Naive thymus-derived CD4-positive, alpha-beta T cell (primary cell): ENCODE measurements at places on chromosomes 16 and 17.

- DNase-seq, result no peak
Measured at GRCh38 chr16:76816475-76816874, 374.5 kb upstream of the MON1B start.

- DNase-seq, result no peak
Measured at GRCh38 chr16:81595629-81596292, 151.2 kb downstream of the CMIP start.

DNA sequence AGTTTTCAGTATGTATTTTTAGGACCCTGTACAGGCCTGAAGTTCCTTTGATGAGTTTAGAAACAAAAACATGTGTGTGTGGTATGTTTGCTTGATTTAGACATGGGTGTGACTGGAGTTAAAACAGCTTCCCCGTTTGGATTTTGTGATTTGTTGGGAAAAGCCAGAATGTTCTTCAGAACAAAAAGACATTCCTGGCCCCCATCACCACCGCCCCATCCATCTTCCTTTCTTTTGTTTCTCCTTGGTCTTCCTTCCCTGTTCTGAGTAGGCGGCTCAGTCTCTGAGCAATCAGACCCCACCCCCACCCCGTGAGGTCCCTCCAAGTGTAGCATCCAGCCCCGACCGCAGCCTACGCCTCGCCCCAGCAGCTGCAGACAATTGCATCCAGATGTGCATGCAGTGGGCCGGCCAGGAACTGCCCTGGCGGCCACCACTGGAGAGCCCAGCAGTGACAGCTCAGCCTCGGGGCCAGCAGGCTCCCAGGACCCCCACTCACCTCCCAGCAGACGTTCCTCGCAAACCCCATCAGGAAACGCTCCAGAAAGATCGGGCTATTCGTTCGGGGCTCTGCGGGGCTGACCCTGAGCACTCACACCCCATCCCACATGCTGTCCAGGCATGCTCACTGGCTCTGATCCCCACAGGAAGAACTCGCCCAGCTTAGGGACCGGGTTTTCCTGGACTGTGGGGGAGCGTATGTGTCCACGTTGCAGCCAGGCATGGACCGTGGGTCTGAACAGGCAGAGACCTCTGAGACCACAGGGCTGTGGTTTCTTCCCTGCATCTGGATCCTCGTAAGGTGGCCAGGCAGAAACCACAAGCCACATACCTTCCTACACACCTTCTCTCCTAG, 99.8 kb upstream of the CDH5 start:
- DNase-seq, result no peak

DNA sequence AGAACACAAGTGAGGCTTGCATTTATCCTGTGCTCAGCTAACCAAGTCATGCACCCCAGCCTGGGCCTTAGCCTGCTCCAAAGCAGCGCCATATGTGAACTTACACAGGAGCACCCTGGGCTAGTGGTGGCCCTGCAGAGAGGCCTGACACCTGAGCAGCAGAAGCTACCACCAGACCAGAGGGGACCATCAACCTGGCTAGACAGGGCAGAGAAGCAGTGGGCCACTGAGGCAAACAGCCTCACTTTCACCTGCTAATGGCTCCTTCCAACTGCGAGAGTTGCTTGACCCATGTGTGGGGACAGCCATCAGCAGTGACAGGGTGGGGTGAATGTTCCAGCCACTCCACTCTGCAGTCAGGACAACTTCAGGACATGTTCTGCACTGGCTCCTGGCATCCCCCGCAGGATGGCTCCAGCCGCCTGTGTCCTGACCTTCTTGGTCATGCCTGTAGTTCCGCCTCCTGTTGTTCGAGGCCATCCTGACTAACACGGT, 2.9 kb upstream of the C16orf95 start:
- no peak for DNase-seq

- DNase-seq, result no peak
Measured at GRCh38 chr16:12381662-12382061, 405.1 kb downstream of the SNX29 start.
